ENCODE measurements at places on chromosomes 5 and 9. TPM values are rescaled to one million over a fixed set of nuclear protein-coding genes. Genes with fewer than 3 reads are reported as not detected.

TAS2R1 gene
- not detected for total RNA-seq

GTF2H2 gene
- 17.2 TPM for total RNA-seq

REXO4 gene
- total RNA-seq: 24.3 TPM

ST8SIA4 gene
- 56.1 TPM for total RNA-seq

COL23A1 gene
- total RNA-seq: 0.98 TPM

PCDHB8 gene
- total RNA-seq: 1.5 TPM

PALM2AKAP2 gene
- 1.2 TPM for total RNA-seq

HRH2 gene
- 19.7 TPM for total RNA-seq

TRUB2 gene
- 19.2 TPM for total RNA-seq

CTXN3 gene
- not detected for total RNA-seq

GRCh38 chr9:128420060-128420650 is 502 bp upstream of the CERCAM start:
- peaks cover 28% of the 10 kb centered on the region for H3K27me3 ChIP-seq
- H3K4me3 ChIP-seq: peak overlapping the region; percentile 100
- DNase-seq: peak; percentile 93

DNA sequence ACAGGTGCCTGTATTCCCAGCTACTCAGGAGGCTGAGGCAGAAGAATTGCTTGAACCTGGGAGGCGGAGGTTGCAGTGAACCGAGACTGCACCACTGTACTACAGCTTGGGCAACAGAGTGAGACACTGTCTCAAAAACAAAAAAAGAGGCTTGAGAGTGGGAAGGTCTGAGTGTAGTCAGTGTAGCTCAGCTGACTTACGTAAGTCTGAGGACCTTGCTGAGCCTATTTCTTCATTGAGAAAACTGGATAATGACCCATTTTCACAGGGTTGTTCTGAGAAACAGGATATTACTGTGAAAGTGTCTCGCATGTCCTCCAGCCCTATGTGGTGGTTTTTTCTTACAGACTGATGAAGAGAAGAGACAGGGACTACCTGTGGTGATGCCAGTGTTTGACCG is 66.7 kb downstream of the WDR41 start:
- H3K27ac ChIP-seq: no peak overlapping the region
- no peak overlapping the region for H3K4me3 ChIP-seq
- H3K4me1 ChIP-seq: no peaks in the 10 kb centered on the region
- DNase-seq: no peak
- H3K27me3 ChIP-seq: no peaks in the 10 kb centered on the region

DNA sequence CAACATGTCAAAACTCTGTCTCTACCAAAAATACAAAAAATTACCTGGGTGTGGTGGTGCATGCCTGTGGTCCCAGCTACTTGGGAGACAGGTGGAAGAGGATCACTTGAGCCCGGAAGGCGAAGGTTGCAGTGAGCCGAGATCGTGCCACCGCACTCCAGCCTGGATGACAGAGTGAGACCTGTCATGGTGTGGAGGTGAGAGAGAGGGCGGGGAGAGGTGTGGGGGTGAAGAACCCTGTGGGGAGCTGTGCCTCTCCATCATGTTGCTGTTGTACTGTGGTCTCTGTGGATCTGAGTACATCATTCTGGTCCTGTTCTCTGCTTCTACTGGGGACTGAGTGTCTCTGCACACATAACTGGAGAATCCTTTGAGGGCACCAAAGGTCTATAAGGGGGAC is 11.3 kb upstream of the SLC34A1 start:
- no peak for DNase-seq
- H3K27me3 ChIP-seq: no peaks in the 10 kb centered on the region
- peaks cover 13% of the 10 kb centered on the region for H3K4me1 ChIP-seq
- H3K27ac ChIP-seq: peak overlapping the region; percentile 85
- H3K4me3 ChIP-seq: peak overlapping the region; percentile 53
- no peaks in the 10 kb centered on the region for H3K36me3 ChIP-seq

- DNase-seq: no peak
- no peaks in the 10 kb centered on the region for H3K27me3 ChIP-seq
- no peak overlapping the region for H3K4me3 ChIP-seq
- no peaks in the 10 kb centered on the region for H3K36me3 ChIP-seq
Measured at GRCh38 chr5:79008362-79008761, 23.3 kb upstream of the ARSB start.

- H3K36me3 ChIP-seq: peaks cover 5% of the 10 kb centered on the region
- no peak overlapping the region for H3K4me3 ChIP-seq
- no peaks in the 10 kb centered on the region for H3K27me3 ChIP-seq
- no peak for DNase-seq
- no peaks in the 10 kb centered on the region for H3K4me1 ChIP-seq
- H3K27ac ChIP-seq: no peak overlapping the region
Measured at GRCh38 chr5:139046551-139046950, 151.6 kb downstream of the SIL1 start.

DNA sequence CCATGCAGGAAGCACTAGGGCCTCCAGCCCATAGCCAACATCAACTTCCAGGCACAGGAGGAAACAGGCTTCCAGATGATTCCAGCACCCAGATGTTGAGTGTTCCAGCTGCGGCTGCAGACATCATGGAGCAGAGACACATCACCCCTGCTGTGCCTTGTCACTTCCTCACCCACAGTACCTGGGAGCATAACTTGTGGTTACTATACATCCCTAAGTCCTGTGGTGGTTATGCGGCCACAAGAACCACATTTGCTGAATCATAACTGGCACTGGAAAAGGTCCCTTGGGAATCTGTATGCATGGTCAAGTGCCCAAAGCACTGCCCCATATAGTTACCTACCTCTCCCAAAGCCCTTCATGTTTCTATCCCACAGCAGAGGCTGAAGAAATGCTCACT is 56.6 kb downstream of the WHRN start:
- H3K4me1 ChIP-seq: peaks cover 58% of the 10 kb centered on the region
- H3K4me3 ChIP-seq: no peak overlapping the region
- no peak for DNase-seq

GRCh38 chr5:138668451-138669380 is 84.5 kb upstream of the CTNNA1 start:
- peaks cover 3% of the 10 kb centered on the region for H3K4me1 ChIP-seq
- H3K27ac ChIP-seq: no peak overlapping the region
- no peak for DNase-seq

GRCh38 chr5:52674815-52675545 is 112.7 kb upstream of the ITGA1 start:
- H3K4me3 ChIP-seq: no peak overlapping the region
- DNase-seq: no peak
- H3K27me3 ChIP-seq: no peaks in the 10 kb centered on the region
- peak overlapping the region; percentile 40 for H3K27ac ChIP-seq
- H3K4me1 ChIP-seq: no peaks in the 10 kb centered on the region

DNA sequence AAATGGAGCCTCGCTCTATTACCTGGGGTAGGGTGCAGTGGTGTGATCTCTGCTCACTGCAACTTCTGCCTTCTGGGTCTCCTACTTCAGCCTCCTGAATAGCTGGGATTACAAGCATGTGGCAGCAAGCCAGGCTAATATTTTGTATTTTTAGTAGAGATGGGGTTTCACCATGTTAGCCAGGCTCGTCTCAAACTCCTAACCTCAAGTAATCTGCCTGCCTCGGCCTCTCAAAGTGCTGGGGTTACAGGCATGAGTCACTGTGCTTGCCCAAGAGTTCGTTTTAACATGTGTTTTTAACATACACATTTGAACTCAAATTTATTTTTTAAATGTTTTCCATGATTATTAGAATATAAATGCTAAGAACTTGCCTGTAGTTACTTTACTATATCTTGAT is 34.2 kb downstream of the MARCHF6 start:
- H3K4me3 ChIP-seq: no peak overlapping the region
- no peaks in the 10 kb centered on the region for H3K27me3 ChIP-seq
- no peaks in the 10 kb centered on the region for H3K4me1 ChIP-seq
- no peak for DNase-seq

GRCh38 chr5:31486441-31486840 is 45.5 kb downstream of the DROSHA start:
- no peak for DNase-seq
- no peaks in the 10 kb centered on the region for H3K27me3 ChIP-seq
- no peak overlapping the region for H3K27ac ChIP-seq
- no peak overlapping the region for H3K4me3 ChIP-seq
- H3K4me1 ChIP-seq: no peaks in the 10 kb centered on the region
- H3K36me3 ChIP-seq: peaks cover 98% of the 10 kb centered on the region

- H3K4me1 ChIP-seq: peaks cover 8% of the 10 kb centered on the region
- peak; percentile 47 for DNase-seq
- H3K27ac ChIP-seq: no peak overlapping the region
- H3K27me3 ChIP-seq: no peaks in the 10 kb centered on the region
Measured at GRCh38 chr9:97311798-97312500, 4.5 kb downstream of the CCDC180 start.

GRCh38 chr5:20610681-20611080 is 622.7 kb upstream of the CDH18 start:
- H3K4me3 ChIP-seq: no peak overlapping the region
- no peaks in the 10 kb centered on the region for H3K4me1 ChIP-seq
- H3K27ac ChIP-seq: no peak overlapping the region

GRCh38 chr5:100615362-100615761 is 80.2 kb downstream of the FAM174A start:
- no peak overlapping the region for H3K27ac ChIP-seq
- no peak for DNase-seq
- H3K4me3 ChIP-seq: no peak overlapping the region

GRCh38 chr9:131635285-131635684 is 90.0 kb downstream of the PRRT1B start:
- no peaks in the 10 kb centered on the region for H3K27me3 ChIP-seq
- peaks cover 85% of the 10 kb centered on the region for H3K36me3 ChIP-seq
- no peak overlapping the region for H3K4me3 ChIP-seq
- peak overlapping the region; percentile 86 for H3K27ac ChIP-seq
- H3K4me1 ChIP-seq: peaks cover 36% of the 10 kb centered on the region

GRCh38 chr5:10049858-10050455 is 199.7 kb downstream of the ATPSCKMT start:
- no peak overlapping the region for H3K27ac ChIP-seq
- no peak overlapping the region for H3K4me3 ChIP-seq
- no peak for DNase-seq
- H3K4me1 ChIP-seq: no peaks in the 10 kb centered on the region
- no peaks in the 10 kb centered on the region for H3K36me3 ChIP-seq

- H3K4me3 ChIP-seq: no peak overlapping the region
- no peak for DNase-seq
- H3K27ac ChIP-seq: no peak overlapping the region
- no peaks in the 10 kb centered on the region for H3K27me3 ChIP-seq
- H3K36me3 ChIP-seq: peaks cover 14% of the 10 kb centered on the region
Measured at GRCh38 chr5:146451411-146451810, 4.3 kb downstream of the TCERG1 start.

GRCh38 chr9:131628459-131629225 is 83.3 kb downstream of the PRRT1B start:
- peak overlapping the region; percentile 86 for H3K27ac ChIP-seq
- H3K27me3 ChIP-seq: no peaks in the 10 kb centered on the region
- H3K4me1 ChIP-seq: peaks cover 62% of the 10 kb centered on the region
- H3K36me3 ChIP-seq: peaks cover 90% of the 10 kb centered on the region
- no peak for DNase-seq

GRCh38 chr5:81853030-81853357 is 102.1 kb upstream of the SSBP2 start:
- no peaks in the 10 kb centered on the region for H3K27me3 ChIP-seq
- H3K27ac ChIP-seq: no peak overlapping the region
- no peaks in the 10 kb centered on the region for H3K36me3 ChIP-seq
- H3K4me1 ChIP-seq: peaks cover 45% of the 10 kb centered on the region
- no peak for DNase-seq
- H3K4me3 ChIP-seq: no peak overlapping the region

DNA sequence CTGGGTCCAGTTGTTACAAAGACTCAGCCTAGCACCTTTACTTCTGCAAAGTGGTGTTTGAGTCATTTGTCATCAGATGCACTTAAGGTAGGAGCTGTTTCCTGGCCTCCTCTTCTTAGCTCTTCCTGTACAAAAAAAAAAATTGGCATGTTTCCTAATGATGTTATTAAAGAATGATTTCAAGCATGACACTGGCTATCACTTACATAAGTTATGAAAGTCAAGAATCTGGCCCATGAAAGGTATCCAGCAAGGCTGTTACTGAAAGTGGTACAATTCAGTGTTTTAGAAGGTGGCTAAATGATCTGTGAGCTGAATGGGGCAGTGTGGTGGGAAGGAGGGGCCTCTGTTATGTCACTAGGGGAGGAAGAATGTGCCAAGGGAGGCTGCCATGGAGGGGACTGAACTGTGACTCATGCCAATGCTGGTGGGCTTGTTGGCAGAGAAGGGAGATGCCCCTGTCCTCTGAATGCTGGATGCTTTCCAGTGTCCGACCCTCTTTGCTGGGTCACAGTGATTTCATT is 175.1 kb upstream of the MAP1B start:
- H3K27ac ChIP-seq: no peak overlapping the region
- H3K4me1 ChIP-seq: peaks cover 10% of the 10 kb centered on the region
- DNase-seq: no peak

DNA sequence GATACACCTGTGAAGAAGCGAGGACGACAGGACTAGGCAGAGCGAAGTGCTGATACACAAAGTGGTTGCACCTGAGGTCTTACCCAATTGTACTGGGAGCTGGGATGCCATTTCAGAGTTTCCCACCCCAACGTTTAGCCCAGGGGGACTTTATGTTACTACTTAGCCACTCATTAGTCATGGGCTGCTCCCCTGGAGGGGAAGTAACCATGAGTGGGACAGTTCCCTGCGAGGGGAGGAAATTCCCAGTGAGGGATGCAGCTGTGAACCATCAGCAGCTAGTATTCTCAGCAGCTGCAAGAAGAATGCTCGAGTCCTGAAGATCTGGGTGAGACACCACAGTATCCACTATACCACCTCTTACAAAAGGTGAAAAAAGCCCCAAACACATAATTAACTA is 93.7 kb upstream of the ACTBL2 start:
- H3K27me3 ChIP-seq: no peaks in the 10 kb centered on the region
- H3K27ac ChIP-seq: no peak overlapping the region
- H3K36me3 ChIP-seq: no peaks in the 10 kb centered on the region
- no peak overlapping the region for H3K4me3 ChIP-seq
- no peaks in the 10 kb centered on the region for H3K4me1 ChIP-seq
- no peak for DNase-seq

GRCh38 chr9:91516777-91517176 is 93.1 kb upstream of the NFIL3 start:
- H3K27me3 ChIP-seq: no peaks in the 10 kb centered on the region
- no peak for DNase-seq
- H3K36me3 ChIP-seq: no peaks in the 10 kb centered on the region

DNA sequence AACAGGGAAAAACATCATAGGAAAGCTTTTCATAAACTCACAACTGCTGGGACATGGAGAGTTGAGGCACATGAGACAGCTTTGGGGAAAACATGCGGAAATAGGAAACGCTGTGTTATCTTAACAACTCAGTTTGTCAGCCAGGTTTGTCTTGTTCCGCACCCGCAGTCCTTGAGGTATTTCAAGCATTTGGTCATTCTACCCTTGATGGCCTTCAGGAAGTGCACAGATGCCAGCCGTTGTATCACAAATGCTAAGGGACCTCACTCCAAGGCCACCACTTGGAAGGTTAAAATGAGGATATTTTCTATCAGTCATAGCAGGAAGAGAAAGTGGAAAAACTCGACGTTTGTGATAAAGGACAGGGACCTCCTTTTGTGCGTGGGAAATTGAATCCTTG is 83.8 kb downstream of the TRIO start:
- H3K36me3 ChIP-seq: no peaks in the 10 kb centered on the region
- H3K4me1 ChIP-seq: no peaks in the 10 kb centered on the region
- H3K27ac ChIP-seq: peak overlapping the region; percentile 65
- no peaks in the 10 kb centered on the region for H3K27me3 ChIP-seq

GRCh38 chr9:136111910-136112309 is 6.8 kb downstream of the TMEM250 start:
- peaks cover 27% of the 10 kb centered on the region for H3K36me3 ChIP-seq
- H3K27me3 ChIP-seq: no peaks in the 10 kb centered on the region
- H3K27ac ChIP-seq: no peak overlapping the region
